ENCODE measurements at places on chromosomes 7 and 10. TPM values are rescaled to one million over a fixed set of nuclear protein-coding genes. Genes with fewer than 3 reads are reported as not detected.

The ANKRD2 gene
- total RNA-seq = 0.98 TPM

DNA sequence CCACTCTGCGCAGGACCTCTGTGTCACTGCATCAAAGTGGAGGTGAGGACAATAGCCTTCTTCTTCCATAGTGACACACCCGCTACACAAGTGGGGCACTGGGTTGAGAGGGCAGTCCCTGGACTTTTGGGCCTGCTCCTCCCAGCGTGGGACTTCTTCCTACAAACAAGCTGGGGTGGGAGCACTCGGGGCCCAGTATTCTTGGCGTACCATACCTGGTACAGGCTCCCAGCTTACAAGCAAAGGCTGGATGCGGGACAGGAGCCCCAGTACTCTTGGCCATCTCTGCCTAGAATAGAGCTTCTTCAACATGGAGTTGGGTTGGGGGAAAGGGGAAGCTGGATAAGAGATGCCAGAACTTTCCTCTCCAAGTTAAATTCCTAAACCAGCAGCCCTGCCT, 426.8 kb upstream of the FOXK1 start:
- no peak overlapping the region for H3K4me3 ChIP-seq
- DNase-seq = no peak
- H3K4me1 ChIP-seq = no peaks in the 10 kb centered on the region
- H3K27ac ChIP-seq = no peak overlapping the region
- H3K27me3 ChIP-seq = no peaks in the 10 kb centered on the region

The NUTM2E gene
- total RNA-seq = 0.08 TPM

The RET gene
- total RNA-seq = 81.1 TPM

The NKX2-3 gene
- 0.15 TPM for total RNA-seq

The NANOS1 gene
- total RNA-seq = 18.0 TPM

DNA sequence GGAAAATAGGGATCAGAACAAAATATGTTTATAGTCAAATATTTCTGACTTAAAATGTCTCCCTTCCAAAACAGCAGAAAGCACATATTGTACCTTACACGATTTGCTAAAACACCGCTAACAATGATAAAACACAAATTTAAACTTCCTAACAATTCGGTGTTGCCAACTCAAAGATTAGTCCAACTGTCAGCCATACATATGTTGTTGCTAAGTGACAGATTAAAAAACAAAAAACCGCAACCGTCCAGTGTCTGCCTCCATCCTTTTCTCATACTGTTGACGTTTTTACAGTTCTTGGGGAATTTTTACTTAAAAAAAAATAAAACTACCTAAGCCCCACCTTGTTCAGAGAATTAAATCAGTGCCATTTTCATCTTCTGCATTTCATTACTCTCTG, 118.0 kb downstream of the RAB11FIP2 start:
- H3K4me1 ChIP-seq = no peaks in the 10 kb centered on the region
- H3K4me3 ChIP-seq = no peak overlapping the region
- peaks cover 7% of the 10 kb centered on the region for H3K27me3 ChIP-seq
- no peak for DNase-seq

GRCh38 chr7:22613496-22613895, 113.5 kb upstream of the IL6 start:
- no peaks in the 10 kb centered on the region for H3K27me3 ChIP-seq
- H3K4me3 ChIP-seq = no peak overlapping the region
- no peak overlapping the region for H3K27ac ChIP-seq
- DNase-seq = no peak
- no peaks in the 10 kb centered on the region for H3K4me1 ChIP-seq
- H3K36me3 ChIP-seq = no peaks in the 10 kb centered on the region

- no peak for DNase-seq
- H3K4me1 ChIP-seq = peaks cover 8% of the 10 kb centered on the region
- 0 out of 2 replicates have a peak overlapping the region, but pooled peaks have one; percentile 2 for H3K27ac ChIP-seq
- peak overlapping the region; percentile 67 for H3K4me3 ChIP-seq
- no peaks in the 10 kb centered on the region for H3K36me3 ChIP-seq
These were observed 944 bp downstream of the PCOLCE start for GRCh38 chr7:100602889-100603725.

- H3K4me1 ChIP-seq = no peaks in the 10 kb centered on the region
- no peak for DNase-seq
- no peak overlapping the region for H3K27ac ChIP-seq
- H3K27me3 ChIP-seq = no peaks in the 10 kb centered on the region
- H3K36me3 ChIP-seq = no peaks in the 10 kb centered on the region
- H3K4me3 ChIP-seq = no peak overlapping the region
These were observed 38.3 kb downstream of the C1QL3 start for GRCh38 chr10:16483241-16483917.

The SPDYE11 gene
- total RNA-seq = not detected

- H3K27me3 ChIP-seq = no peaks in the 10 kb centered on the region
- no peak for DNase-seq
- H3K4me3 ChIP-seq = no peak overlapping the region
- no peak overlapping the region for H3K27ac ChIP-seq
- H3K4me1 ChIP-seq = peaks cover 4% of the 10 kb centered on the region
- no peaks in the 10 kb centered on the region for H3K36me3 ChIP-seq
These were observed 25.1 kb downstream of the SEPTIN7 start for GRCh38 chr7:35825974-35826373.

The TMEM26 gene
- 14.3 TPM for total RNA-seq

GRCh38 chr10:71746344-71747037, 26.8 kb downstream of the VSIR start:
- H3K4me1 ChIP-seq = no peaks in the 10 kb centered on the region
- no peak overlapping the region for H3K27ac ChIP-seq
- no peaks in the 10 kb centered on the region for H3K27me3 ChIP-seq
- H3K36me3 ChIP-seq = no peaks in the 10 kb centered on the region
- no peak for DNase-seq
- no peak overlapping the region for H3K4me3 ChIP-seq

- no peak overlapping the region for H3K4me3 ChIP-seq
- no peaks in the 10 kb centered on the region for H3K27me3 ChIP-seq
- no peaks in the 10 kb centered on the region for H3K36me3 ChIP-seq
- H3K27ac ChIP-seq = no peak overlapping the region
These were observed 53.1 kb downstream of the CUX1 start for GRCh38 chr7:101870361-101871062.

GRCh38 chr7:66162622-66163021, 42.5 kb upstream of the TPST1 start:
- H3K36me3 ChIP-seq = no peaks in the 10 kb centered on the region
- H3K27ac ChIP-seq = no peak overlapping the region
- H3K4me1 ChIP-seq = no peaks in the 10 kb centered on the region
- DNase-seq = no peak
- no peak overlapping the region for H3K4me3 ChIP-seq

DNA sequence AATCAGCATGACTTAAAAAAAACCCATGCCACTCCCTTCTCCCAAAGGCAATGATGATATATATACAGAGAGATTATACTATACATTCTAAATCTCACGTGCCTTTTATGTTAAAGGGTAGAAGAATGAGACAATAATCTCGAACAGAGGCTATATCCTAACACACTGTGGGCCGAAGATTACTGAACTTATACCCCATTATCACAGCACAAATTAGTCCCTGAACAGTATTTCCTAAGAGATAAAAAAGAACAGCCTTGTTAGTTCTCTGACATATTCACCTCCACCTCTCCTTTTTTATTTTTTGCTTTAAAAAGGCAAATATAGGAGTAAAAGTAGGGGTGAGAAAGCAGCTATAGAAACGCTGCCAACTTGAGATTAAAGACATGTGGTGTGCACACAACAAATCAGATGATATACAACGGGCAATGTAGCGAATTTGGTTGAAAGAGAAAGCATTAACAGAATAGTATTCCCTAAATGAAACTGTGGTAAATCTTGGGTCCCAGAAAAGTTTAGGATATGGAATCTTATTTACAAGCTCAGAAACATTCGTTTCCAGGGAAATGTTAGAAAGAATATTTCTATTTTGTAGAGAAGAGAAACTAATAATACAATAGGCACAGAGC, 69.5 kb downstream of the JMJD1C start:
- DNase-seq = no peak
- no peaks in the 10 kb centered on the region for H3K27me3 ChIP-seq
- no peaks in the 10 kb centered on the region for H3K4me1 ChIP-seq
- no peak overlapping the region for H3K27ac ChIP-seq
